ENCODE measurements at places on chromosomes 5 and 9. TPM values are rescaled to one million over a fixed set of nuclear protein-coding genes. Genes with fewer than 3 reads are reported as not detected.
A peak's percentile ranks its signal among the peaks of the same experiment; 100 is the strongest.

DBH gene
- total RNA-seq = not detected

IFNA21 gene
- not detected for total RNA-seq

TPPP gene
- total RNA-seq = 0.16 TPM

RETREG1 gene
- 78.7 TPM for total RNA-seq

NCS1 gene
- not detected for total RNA-seq

ZDHHC11B gene
- 2.3 TPM for total RNA-seq

DNA sequence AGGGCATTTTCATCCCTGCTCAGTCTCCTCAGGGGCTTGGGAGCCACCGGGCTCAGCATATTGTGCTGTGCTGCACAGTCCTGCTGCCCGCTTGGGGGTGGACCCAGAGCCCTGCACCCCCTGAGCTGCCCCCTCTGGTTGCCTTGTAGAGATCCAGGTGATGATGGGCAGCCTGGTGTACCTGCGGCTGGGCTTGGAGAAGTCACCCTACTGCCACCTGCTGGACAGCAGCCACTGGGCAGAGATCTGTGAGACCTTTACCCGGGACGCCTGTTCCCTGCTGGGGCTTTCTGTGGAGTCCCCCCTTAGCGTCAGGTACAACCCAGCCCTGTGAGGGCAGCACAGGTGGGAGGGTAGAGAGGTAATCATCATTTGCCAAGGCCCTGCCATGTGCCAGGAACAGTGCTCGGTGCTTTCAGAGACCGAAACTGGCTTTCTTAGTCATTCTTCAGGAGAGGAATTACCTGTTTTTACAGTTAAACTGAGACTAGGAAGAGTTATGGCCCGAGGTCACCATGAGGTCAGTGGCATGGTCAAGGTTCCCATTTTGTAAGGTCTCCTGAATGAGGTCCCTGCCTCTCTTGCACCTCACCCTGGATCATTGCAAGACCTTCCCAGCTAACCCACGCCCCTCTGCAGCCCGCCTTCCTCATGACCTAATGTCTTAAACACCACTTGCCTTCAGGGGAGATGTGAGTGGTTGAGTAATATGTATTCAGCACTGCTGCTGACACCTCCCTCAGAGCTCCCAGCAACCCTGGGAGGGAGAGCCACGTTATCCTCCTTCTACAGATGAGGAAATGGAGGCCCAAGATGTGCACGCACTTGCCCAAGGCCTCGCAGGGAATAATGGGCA is 7.5 kb downstream of the NHP2 start:
- no peak overlapping the region for H3K4me3 ChIP-seq
- peak; percentile 76 for DNase-seq
- no peaks in the 10 kb centered on the region for H3K36me3 ChIP-seq
- no peaks in the 10 kb centered on the region for H3K27me3 ChIP-seq
- H3K27ac ChIP-seq = peak overlapping the region; percentile 73

DNA sequence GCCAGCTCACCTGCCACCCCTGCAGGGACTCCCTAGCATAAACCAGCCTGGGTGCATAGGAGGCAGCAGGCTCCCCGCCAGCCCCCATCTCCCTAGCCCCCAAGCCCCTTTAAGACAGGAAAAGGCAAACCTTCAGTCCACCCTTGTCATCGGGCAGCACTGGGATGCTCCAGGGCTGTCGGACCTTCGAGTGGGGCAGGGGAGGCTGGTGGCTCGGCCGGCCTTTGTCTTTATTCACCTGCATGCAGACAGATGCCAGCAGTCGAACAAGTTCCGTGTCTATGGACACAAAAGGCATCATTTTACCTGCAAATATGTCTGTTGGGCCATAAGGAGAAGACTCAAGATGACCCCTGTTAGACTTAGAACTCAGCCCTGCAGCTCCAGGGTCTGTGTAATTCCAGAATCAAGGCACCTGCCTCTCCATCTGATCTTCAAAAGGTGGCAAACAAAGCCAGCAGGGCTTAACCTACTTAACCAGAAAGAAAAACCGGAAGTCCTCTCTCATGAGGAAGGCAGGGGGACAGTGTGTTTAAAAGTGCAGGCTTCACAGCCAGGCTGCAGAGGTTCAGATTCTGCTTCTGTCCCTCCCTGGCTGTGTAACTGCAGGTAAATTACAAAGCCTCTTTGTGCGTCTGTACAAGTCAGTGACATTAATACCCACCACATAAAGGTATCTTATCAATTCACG is 16.2 kb downstream of the ANKS6 start:
- H3K27ac ChIP-seq = no peak overlapping the region
- no peak overlapping the region for H3K4me3 ChIP-seq
- no peaks in the 10 kb centered on the region for H3K4me1 ChIP-seq

DNA sequence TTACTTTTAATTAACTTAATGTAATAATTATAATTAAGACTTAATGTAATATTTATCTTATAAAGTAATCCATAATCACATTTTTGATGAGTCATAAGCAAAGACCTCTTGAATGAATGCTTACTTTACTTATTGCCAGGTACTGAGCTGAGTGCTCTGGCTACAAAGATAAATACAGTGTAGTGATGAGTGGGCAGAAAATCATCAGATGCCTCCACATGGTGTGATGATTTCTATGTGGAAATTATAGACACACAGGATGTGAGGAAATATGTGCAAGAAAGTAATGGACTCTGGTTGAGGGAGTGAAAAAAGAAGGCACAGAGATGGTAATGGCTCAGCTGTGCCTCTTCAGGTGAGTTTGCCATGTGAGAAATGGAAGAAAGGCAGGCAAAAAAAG is 422.6 kb upstream of the CD180 start:
- H3K4me1 ChIP-seq = no peaks in the 10 kb centered on the region
- H3K4me3 ChIP-seq = no peak overlapping the region
- H3K36me3 ChIP-seq = no peaks in the 10 kb centered on the region

DNA sequence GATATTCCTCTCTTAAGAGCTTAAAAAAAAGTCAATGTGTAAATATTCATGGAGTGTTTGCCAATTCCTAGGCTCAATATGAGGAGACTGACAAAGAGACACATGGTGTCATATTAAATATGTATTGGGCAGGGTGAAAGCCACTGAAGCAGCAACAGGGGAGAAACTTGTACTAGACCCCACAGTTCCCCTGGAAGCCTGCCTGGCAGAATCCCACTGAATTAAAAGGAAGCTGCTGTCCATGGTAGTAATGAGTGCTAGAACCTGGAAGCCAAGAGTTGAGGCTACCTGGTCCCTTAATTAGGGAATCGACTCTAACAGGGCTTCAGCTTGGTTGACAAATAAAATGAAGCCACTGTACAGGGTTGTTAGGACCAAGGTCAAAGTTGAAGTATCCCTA is 129.4 kb upstream of the GPR151 start:
- peaks cover 8% of the 10 kb centered on the region for H3K27me3 ChIP-seq
- no peak for DNase-seq
- H3K4me1 ChIP-seq = no peaks in the 10 kb centered on the region
- no peak overlapping the region for H3K27ac ChIP-seq

- peaks cover 30% of the 10 kb centered on the region for H3K27me3 ChIP-seq
- H3K27ac ChIP-seq = no peak overlapping the region
- H3K36me3 ChIP-seq = no peaks in the 10 kb centered on the region
- DNase-seq = no peak
- H3K4me1 ChIP-seq = no peaks in the 10 kb centered on the region
These were observed 43.8 kb downstream of the UNC5A start for GRCh38 chr5:176854164-176854563.

DNA sequence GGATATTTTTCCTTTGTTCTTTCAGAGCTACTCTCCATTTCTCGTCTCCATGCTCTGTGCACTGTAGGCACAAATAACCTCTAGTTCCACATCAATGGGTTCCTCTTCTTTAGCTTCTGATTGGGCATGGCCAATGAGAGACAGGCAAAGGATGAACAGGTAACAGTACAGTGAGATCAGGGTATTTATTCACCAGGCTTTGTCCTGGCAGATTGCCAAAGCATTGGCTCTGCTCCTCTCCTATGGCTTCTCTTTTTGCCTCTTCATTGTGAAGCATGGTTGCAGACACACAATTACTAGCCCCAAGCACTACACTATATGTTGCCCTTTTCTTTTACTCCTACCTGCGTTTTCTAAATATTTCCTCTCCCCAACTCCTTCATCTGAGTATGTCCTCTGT is 215.1 kb upstream of the ARRDC3 start:
- no peak overlapping the region for H3K27ac ChIP-seq
- H3K4me3 ChIP-seq = no peak overlapping the region
- H3K27me3 ChIP-seq = no peaks in the 10 kb centered on the region
- DNase-seq = no peak
- no peaks in the 10 kb centered on the region for H3K4me1 ChIP-seq

DNA sequence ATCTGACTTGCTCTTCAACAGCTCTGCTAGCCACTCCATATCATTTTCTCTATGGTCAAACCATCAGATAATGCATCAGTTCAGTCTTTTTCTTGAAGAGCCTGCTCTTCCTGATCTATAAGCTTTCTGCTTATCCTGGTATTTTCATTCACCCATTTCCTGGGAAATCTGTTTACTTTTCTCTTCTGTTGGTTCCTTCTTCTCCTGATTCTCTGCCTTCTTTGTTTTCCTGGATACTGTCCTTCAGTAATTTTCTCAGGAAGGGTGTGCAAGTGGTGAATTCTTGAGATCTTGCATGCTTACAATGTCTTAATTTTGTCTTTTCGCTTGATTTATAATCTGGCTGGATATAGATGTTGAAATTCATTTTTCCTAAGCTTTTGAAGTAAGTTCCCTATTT is 39.8 kb upstream of the NKX2-5 start:
- DNase-seq = no peak
- H3K36me3 ChIP-seq = no peaks in the 10 kb centered on the region
- no peak overlapping the region for H3K27ac ChIP-seq
- H3K4me1 ChIP-seq = no peaks in the 10 kb centered on the region
- H3K4me3 ChIP-seq = no peak overlapping the region

DNA sequence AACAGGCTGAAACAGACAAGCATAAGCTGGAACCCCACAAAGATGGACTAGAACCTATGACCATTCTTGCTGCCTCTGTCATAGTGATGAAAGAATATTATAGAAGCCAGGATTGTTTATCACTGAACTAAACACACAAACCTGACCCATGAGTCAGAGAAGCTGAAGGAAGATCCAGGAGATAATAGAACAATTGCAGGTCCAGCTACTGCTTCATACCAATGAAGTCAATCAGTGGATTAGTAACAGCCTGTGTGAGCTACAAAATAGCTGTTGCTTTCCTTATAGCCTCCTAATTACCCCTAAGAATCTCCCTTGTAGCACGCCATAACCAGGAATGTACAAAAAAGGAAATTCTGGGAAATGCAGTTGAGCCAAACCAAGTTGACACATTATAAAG is 459.9 kb upstream of the ZNF462 start:
- H3K4me1 ChIP-seq = no peaks in the 10 kb centered on the region
- DNase-seq = no peak
- no peak overlapping the region for H3K4me3 ChIP-seq
- no peaks in the 10 kb centered on the region for H3K36me3 ChIP-seq
